NCI-H1436 treated with DMSO at 0.1 percent for 48 hours (cell line): ENCODE measurements at places on chromosomes 1 and 21.

DNA sequence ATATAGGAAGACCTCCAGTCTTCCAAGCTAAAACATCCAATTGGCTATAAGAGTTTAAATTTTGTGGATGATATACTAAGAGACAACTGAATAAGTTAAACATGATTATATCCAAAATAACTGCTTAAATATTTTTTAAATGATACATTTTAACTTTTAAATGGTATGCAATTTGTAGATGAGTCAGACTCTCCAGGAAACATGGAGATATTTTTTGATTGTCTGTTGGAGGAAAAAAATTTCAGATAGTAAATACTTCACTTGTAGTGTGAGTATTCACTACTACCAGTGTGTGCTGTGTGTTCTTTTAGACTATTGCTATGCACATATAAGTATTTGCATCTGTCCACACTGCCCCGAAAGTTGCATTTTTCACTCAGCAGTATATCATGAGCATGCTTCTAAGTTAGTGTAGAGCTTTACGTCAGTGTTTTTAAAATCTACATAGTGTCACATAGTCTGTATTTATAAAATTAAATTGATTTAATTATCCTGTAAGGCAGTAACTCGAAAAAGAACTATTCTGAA, 91.1 kb downstream of the USP25 start:
- no peak for DNase-seq

GRCh38 chr1:78758506-78758905, 108.9 kb downstream of the IFI44 start:
- no peak for DNase-seq

GRCh38 chr1:79090985-79091384, 84.5 kb upstream of the ADGRL4 start:
- no peak for DNase-seq

GRCh38 chr1:52034050-52034384, 407 bp upstream of the KTI12 start:
- no peak for DNase-seq

DNA sequence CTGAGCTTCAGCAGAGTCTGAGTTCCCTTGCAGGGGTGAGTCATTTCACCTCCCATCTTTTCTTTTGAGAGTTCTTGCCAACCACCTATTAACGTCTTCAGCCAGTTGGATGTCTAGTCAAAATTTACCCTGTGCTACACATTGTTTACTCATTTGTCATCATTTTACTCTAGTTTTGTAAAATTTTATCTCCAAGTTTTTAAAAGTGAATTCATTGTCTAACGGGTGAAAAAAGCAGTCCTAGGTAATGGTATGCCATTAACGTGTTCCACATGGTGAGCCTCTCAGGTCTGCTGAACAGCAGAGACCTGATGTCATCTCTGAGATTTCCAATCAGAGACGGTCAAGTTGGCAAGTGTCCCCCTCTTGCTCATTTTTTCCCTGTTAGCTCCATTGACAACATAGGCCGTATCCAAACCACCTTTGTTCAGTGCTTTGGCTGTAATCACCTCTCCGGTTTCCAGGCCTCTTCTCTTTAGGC, 85.4 kb downstream of the TBX15 start:
- DNase-seq = no peak

- no peak for DNase-seq
Observed at GRCh38 chr1:195053478-195053877, 1554.8 kb downstream of the KCNT2 start.

GRCh38 chr21:27425172-27425571, 458.3 kb upstream of the ADAMTS5 start:
- no peak for DNase-seq

- no peak for DNase-seq
Observed at GRCh38 chr1:156104065-156104810, 10.3 kb upstream of the LMNA start.

DNA sequence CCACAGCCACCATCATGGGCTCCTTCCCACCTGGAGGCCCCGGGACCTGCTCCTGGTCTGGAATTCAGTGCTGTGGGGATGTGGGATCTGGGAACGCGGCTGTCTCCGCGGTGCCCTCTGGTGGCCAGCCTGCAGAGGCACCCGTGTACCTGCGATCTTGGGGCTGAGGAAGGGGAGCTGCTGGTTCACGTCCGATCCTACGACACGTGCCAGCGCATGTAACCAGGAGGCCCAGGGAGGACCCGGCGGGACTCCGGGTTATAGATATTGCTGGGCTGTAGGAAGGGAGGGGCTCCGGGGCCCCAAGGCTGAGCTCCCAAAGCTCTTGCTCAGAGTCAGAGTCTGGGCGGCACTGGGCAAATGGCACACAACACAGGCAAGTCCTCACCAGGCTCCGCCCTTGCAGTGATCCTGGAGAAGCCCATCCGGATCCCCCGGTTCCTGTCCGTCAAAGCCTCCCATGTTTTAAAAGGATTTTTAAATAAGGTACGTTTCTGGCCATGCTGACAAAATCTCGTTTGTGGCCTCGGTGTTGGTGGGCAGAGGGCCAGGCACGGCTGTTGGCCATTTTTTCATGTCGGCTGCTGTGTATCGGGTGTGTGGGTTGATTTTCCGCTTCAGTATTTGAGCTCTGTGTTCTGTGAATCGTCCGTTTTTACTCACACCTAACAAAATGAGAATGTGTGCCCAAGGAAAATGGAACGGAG, 20.1 kb downstream of the FAAP20 start:
- DNase-seq = no peak

DNA sequence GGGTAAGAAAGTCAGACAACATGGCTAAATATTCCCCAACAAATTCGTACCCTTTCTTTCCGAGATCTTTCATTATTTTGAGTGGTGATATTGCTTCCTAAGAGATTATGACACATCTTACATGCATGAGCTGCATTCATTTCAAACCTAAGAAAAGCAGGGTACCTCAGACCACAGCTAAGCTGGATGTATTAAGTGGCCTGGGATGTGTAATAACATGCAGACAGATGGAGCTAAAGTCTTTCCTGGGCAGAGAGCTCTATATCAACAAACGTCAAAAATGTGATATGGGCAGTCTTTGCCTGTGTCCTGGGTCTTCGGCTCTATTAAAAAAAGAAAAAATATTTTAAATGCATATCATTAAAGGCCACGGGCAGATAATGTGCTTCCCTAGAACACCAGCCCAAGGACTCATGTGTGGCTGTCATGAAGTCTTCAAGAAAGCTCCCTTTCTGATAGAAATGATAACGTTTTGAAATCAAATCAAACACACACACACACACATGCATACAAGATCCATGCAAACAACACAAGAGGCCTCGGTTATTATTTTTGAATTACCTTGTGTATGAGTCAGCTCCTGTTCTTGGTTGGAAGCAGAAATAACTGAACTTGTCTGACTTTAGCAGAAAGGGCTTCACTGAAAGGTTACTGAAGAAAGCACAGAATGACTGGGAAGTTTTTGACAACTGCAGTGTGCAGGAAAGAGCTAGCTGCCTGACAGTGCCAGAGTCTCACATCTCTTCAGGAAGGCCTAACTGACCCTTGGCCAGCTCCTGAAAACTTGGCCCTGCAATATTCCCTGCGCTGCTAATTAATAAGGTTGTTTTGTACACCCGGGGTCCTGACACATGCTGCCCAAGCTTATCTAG, 231.2 kb downstream of the DSCAM start:
- peak; percentile 36 for DNase-seq

- DNase-seq = peak; percentile 90
Observed at GRCh38 chr1:178093494-178093950, 382 bp upstream of the RASAL2 start.

DNA sequence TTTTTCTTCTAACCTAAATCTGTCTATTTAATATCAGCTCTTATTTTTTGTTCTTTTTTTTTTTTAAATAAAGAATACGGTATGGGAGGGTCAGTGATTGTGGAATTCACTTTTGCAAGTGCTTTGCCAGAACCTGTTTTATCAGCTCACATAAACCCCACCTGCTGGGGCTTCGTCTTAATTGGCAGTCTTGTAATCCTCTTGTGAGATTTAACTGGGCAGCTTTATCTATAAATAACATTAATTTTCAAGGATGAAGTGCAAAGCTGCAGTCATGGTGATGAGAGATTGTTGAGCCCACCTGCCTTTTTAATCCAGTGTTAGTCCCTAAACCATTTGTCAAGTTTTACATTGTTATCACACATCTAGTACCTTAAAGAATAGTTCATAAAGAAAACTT, 18.2 kb upstream of the PDC start:
- no peak for DNase-seq

DNA sequence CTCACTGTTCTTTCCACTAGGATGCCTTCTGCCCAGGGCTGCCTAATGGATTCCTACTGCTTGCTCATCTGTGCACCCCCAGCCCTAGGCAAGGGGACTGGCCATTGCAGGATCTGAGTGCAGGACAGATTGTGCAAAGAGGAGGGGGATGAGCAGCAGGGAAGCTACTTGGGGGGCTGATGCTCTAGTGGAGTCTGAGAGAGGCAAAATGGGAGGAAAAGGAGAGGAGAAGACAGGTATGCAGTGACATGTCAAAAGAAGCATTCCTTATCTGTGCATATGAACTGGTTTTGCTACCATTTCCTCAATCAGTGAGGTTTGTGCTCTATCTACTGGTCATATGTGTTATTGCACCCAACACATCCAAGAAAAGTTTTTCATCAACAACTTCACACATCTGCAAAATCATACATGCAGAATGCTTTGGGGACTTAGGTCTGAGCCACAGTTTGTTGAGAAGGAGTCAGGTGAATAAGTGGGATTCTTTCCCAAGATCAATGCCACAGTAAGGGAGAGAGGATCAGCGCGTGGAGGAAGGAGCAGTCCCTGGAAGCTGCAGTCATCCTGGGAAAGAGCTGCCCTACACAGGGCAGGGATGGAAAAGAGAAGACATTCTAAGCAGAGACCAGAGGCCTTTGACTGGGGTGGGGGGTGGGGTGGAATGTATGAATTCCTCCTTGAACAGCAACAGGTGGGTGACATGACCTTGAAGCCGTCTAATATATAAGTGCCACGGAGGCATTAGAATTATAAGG, 14.4 kb downstream of the SLC5A9 start:
- no peak for DNase-seq

GRCh38 chr1:86487131-86487810, 18.5 kb downstream of the CLCA1 start:
- no peak for DNase-seq

DNA sequence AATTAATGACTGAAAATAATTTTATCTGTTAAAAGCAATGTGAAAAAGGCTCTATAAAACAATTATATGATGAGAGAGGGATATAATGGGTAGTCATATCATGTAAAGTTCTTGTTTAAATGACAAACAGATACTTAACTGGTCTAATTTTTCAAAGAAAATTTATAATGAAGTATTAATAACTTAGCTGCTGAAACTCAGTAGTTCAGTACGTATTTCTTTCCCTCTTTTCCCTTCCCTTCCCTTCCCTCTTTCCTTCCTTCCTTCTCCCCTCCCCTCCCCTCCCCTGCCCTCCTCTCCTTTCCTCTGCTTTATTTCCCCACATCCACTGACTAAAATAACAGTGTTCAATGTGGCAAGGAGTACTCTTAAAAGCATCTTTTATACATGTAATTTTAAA, 123.1 kb upstream of the PTGFR start:
- DNase-seq = no peak

- no peak for DNase-seq
Observed at GRCh38 chr1:234109840-234110239, 205.4 kb downstream of the SLC35F3 start.

GRCh38 chr1:21876267-21876666, 60.8 kb downstream of the HSPG2 start:
- DNase-seq = no peak

GRCh38 chr1:15850471-15851001, 3.0 kb downstream of the SPEN start:
- no peak for DNase-seq

DNA sequence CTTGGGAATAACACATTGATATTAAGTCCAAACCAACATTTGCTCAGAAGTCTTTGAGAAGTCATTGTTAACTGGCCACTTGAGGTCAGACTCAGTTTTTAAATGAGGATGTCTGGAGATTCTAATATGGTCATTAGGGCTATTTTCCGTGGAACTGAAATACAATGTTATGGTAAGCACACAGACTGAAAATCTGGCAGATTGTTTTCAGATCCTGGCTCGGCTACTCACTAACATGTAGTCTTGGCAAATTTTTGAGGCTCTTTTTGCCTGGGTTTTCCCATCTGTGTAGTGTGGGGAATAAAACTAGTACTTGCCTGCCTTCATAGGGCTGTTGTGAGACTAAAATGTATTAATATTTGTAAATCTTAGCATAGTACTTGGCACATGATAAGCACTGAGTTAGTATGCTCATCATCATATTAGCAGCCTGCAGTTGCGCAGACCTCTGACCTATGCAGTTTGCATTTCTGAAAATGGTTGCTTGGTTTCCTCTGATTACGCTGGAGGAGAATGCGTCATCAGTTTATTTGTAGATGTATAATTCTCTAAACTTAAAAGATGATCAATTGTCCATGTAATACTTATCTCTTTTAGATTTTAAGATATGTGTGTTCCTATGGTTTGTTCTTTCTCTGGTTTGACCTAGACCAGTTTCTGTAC, 100.8 kb downstream of the C1orf21 start:
- DNase-seq = no peak

DNA sequence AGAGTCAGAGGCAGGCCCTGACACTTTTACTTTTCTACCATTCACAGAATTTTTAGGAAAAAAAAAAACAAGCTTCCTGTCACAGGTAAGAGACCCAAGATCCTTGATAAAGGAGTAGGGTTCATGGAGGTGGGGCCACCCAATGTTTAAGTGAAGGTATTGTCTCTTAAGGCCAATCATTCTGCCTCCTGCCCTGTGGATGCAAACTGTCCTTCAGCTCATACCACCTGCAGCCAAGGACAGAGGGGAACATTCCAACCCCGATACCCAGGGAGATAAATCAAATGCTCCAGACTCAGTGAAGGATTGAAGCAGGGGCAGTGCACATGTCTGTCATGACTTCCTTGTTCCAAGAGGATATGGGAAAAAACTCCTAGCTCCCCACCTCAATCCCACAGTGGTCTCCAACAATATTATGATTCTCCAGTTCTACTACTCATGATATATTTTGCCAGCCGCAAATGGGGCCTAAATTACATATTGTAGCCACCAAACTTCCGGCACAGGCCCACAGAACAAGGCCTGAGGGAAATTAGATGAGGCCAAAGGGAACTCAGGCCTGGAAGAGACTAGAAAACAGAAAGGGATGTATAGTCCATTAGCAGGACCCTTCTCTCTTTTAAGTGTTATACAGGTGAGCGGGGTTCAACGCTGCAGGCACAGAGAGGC, 59.5 kb downstream of the TRABD2B start:
- DNase-seq = no peak

- DNase-seq = no peak
Observed at GRCh38 chr1:33025761-33026160, 10.9 kb downstream of the AK2 start.

GRCh38 chr1:226461087-226461486, 53.2 kb upstream of the PARP1 start:
- no peak for DNase-seq

DNA sequence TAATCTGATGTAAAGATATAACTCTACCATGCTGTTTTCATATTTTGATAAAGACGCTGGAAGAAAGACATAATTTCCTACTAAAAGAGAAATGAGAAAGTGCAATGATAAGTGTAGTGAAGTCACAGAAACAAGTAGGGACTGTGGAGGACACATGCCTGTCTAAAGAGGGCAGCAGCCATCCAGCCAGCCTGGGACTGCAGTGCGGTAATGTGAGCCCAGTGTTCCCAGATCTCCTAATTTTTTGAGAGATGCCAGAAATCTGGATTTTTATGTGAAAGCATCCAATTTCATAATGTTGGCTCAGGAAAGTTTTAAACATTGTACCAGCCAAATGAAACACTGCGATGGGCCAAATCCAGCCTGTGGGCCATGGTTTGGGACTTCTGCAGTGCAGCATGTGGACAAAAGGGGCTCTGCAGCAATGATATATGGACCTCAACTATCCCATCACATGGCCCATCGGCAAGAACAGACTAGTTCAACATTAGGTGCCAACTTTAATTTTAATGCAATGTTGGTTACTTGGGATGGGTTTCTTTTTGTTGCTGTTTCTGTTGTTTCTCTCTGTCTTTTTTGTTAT, 329.5 kb downstream of the LTN1 start:
- DNase-seq = no peak
